A549 treated with RU486 at 1 μM for 4 hours (cell line): ENCODE measurements at places on chromosomes 3 and 15. TPM values are rescaled to one million over a fixed set of nuclear protein-coding genes. Genes with fewer than 3 reads are reported as not detected.

The CEP152 gene
- total RNA-seq, result 3.2 to 10.5 TPM (median 4.2 TPM) in 5 replicates

The MOBP gene
- 0.05 to 0.20 TPM in 2 of 5 replicates, not detected in the others for total RNA-seq

The FEZF2 gene
- total RNA-seq, result not detected in 5 replicates

The GNL3 gene
- 98.0 to 179 TPM (median 109 TPM) in 5 replicates for total RNA-seq

The WDR53 gene
- total RNA-seq, result 8.5 to 10.4 TPM (median 8.8 TPM) in 5 replicates

The PLSCR5 gene
- total RNA-seq, result not detected in 5 replicates

The RTP3 gene
- total RNA-seq, result not detected in 5 replicates

The SLC12A1 gene
- total RNA-seq, result not detected in 5 replicates

The CIDEC gene
- total RNA-seq, result 5.4 to 9.2 TPM (median 6.6 TPM) in 5 replicates
